ENCODE measurements at places on chromosomes 6 and 20. TPM values are rescaled to one million over a fixed set of nuclear protein-coding genes. Genes with fewer than 3 reads are reported as not detected.

The PRSS35 gene
- 3.7 TPM for total RNA-seq

The BPI gene
- 0.46 TPM for total RNA-seq

The MMP24 gene
- 80.5 TPM for total RNA-seq

The UQCC2 gene
- total RNA-seq: 33.9 TPM

The ULBP3 gene
- 14.1 TPM for total RNA-seq

The ADGRB3 gene
- total RNA-seq: 183 TPM

The EDN1 gene
- 4.6 TPM for total RNA-seq

The ZMYND8 gene
- total RNA-seq: 42.0 TPM

The SAMD10 gene
- total RNA-seq: 10.4 TPM

The SUN5 gene
- not detected for total RNA-seq

The SNAP25 gene
- 162 TPM for total RNA-seq

The SNAP91 gene
- total RNA-seq: 179 TPM

The PKIB gene
- total RNA-seq: 32.5 TPM

The SYNDIG1 gene
- total RNA-seq: 18.0 TPM

The SNTA1 gene
- total RNA-seq: 22.1 TPM

The CFB gene
- total RNA-seq: 3.2 TPM

The PARD6B gene
- 21.0 TPM for total RNA-seq
